Chondrocyte (in vitro differentiated cells): ENCODE measurements at places on chromosomes 5 and 9. TPM values are rescaled to one million over a fixed set of nuclear protein-coding genes. Genes with fewer than 3 reads are reported as not detected.

DNA sequence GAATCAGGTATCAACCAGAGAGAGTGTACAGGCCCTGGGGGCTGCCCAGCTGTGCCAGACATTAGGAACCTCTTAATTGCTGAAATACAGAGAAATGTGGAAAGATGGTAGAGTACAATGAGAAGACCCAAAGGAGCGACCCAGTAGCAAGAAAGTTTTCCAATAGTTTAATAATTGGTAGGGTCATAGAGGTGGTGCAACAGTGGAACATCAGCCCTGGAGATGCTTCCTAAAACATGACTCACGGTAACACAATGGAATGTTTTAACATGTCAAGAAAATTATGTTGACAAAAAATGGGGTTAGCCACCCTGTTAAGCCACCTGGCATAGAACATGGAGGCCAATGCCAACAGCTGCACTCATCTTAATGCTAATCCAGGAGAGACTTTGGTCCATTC, 284.1 kb downstream of the ELAVL2 start:
- DNase-seq: no peak
- H3K27me3 ChIP-seq: peaks cover 4% of the 10 kb centered on the region
- no peaks in the 10 kb centered on the region for H3K36me3 ChIP-seq

DNA sequence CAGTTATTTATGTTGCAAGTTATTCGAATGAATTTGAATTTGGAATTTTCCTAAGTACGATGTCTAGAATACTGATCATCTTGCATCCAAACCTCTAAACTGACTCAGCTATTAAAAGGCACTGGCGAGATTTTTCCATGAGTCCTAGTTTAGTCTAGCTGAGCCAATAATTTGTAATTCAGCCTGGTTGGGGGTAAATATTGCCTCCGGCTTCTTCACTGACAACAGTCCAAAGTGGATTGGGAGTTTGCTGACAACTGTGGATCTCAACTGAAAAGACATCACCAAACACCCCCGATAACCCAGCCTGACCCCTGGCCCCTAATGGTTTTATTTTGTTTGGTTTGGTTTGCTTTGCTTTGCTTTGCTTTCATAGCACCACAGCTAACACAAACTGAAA, 189.8 kb upstream of the DAPK1 start:
- H3K4me1 ChIP-seq: peaks cover 47% of the 10 kb centered on the region
- H3K27ac ChIP-seq: no peak overlapping the region

DNA sequence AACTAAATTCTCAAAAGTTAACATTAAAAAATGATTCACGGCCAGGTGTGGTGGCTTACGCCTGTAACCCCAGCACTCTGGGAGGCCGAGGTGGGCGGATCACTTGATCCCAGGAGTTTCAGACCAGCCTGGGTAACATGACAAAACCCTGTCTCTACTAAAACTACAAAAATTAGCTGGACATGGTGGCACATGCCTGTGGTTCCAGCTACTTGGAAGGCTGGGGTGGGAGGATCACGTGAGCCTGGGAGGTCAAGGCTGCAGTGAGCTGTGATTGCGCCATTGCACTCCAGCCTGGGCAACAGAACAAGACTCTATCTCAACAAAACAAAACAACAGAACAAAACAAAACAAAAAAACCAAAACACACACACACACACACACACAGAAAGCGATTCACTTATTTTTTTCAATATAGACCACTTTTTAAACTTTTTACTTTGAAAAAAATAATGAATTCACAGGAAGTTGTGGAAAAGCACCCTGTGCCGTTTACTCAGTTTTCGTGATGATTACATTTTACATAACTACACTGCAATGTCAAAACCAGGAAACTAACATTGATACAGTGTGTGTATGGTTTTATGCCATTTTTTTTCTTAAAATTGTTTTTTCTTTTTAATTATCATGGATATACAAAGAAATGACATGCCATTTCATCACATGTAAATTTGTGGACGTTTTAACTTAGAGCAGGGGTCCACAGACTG, 73.7 kb downstream of the TENT4A start:
- H3K4me3 ChIP-seq: no peak overlapping the region
- peaks cover 6% of the 10 kb centered on the region for H3K27me3 ChIP-seq
- DNase-seq: no peak
- no peak overlapping the region for H3K27ac ChIP-seq

DYNC2I2 gene
- 23.4 to 41.0 TPM (median 24.0 TPM) in 3 replicates for total RNA-seq
